Daoy (cell line): ENCODE measurements at places on chromosomes 6 and 20. TPM values are rescaled to one million over a fixed set of nuclear protein-coding genes. Genes with fewer than 3 reads are reported as not detected.

GID8 gene
- total RNA-seq: 23.1 and 25.3 TPM in 2 replicates

TGM3 gene
- total RNA-seq: 0.06 TPM in 1 of 2 replicates, not detected in the other

GRCh38 chr6:25542984-25543910 is 108.8 kb upstream of the SCGN start:
- DNase-seq: no peak

- no peak for DNase-seq
Measured at GRCh38 chr6:166045860-166046200, 121.8 kb downstream of the TBXT start.

- peak; percentile 75 for DNase-seq
Measured at GRCh38 chr20:53032478-53032932, 60.3 kb downstream of the TSHZ2 start.

DNA sequence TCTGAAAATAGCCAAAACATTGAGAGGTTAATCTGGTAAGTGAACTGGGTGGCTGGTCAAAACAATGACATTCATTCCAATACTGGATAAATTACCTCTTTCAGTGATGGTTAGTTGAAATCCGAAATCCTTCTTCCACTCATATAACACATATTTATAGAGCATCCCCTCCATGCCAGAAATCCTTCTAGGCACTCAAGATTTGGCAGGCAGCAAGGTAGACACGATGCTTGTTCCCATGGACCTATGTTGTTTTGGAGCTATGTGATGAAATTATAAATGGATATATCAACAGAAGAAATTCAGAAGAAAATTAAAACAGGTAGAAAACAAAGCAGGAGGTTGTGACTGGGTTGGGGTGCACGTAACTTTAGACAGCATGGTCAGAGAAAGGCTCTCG is 26.3 kb upstream of the SNRPB2 start:
- no peak for DNase-seq
